ENCODE measurements at places on chromosomes 7 and 10.

GRCh38 chr7:67484244-67484751, 487.7 kb downstream of the TYW1 start:
- no peaks in the 10 kb centered on the region for H3K36me3 ChIP-seq
- DNase-seq: no peak
- no peak overlapping the region for H3K4me3 ChIP-seq
- H3K27ac ChIP-seq: no peak overlapping the region

DNA sequence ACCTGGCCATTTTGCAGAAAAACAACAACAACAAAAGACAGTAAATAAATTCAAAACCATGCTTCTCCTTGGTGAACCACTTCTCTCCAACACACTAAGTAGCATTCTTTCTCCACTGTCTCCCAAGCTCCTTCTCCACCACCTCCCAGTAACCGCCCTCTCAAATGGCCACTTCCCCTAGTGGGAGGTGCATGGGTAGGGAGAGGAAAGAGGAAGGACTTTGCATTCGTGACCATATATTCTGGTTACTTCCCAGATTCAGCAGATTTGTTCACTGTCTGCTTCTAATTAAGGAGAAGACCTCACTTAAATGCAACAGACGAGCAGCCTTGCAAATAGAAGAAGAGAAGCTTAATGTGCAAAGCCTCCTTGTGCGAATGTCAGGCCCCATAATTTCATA, 166.8 kb downstream of the SORCS1 start:
- H3K36me3 ChIP-seq: no peaks in the 10 kb centered on the region
- no peak overlapping the region for H3K4me3 ChIP-seq

DNA sequence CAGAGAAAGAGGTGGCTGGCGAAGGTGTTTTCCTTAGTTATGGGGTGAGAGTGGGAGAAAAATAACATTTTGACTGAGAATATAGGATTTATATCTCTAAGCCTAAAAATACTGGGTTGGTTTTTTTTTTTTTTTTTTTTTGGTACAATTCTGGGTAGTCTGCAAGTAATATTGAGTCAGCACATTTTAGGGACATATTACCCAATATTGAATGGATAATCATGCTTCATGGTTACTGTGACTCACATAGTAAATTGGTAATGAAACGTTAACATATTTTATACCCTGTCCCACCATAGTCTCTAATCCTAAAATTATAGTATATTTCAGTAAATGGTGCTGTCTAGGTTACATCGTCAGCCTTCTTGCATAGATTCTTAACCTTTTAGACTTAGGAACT, 91.4 kb downstream of the TPST1 start:
- H3K36me3 ChIP-seq: no peaks in the 10 kb centered on the region
- no peak overlapping the region for H3K27ac ChIP-seq
- no peak for DNase-seq
- no peak overlapping the region for H3K4me3 ChIP-seq
- H3K27me3 ChIP-seq: no peaks in the 10 kb centered on the region

GRCh38 chr10:47361293-47361692, 13.1 kb downstream of the RBP3 start:
- no peaks in the 10 kb centered on the region for H3K4me1 ChIP-seq
- no peaks in the 10 kb centered on the region for H3K27me3 ChIP-seq
- H3K4me3 ChIP-seq: no peak overlapping the region
- no peak for DNase-seq
- H3K27ac ChIP-seq: no peak overlapping the region
- no peaks in the 10 kb centered on the region for H3K36me3 ChIP-seq

- no peak overlapping the region for H3K27ac ChIP-seq
- H3K36me3 ChIP-seq: no peaks in the 10 kb centered on the region
- no peak for DNase-seq
- H3K27me3 ChIP-seq: no peaks in the 10 kb centered on the region
- H3K4me1 ChIP-seq: peaks cover 40% of the 10 kb centered on the region
Measured at GRCh38 chr7:47473499-47474210, 108.3 kb downstream of the TNS3 start.

- H3K27me3 ChIP-seq: no peaks in the 10 kb centered on the region
- no peak for DNase-seq
- no peak overlapping the region for H3K27ac ChIP-seq
- H3K4me3 ChIP-seq: no peak overlapping the region
- H3K4me1 ChIP-seq: no peaks in the 10 kb centered on the region
Measured at GRCh38 chr7:71976645-71977044, 435.5 kb downstream of the CALN1 start.

- no peak for DNase-seq
- no peak overlapping the region for H3K27ac ChIP-seq
Measured at GRCh38 chr10:110847374-110847773, 24.4 kb upstream of the PDCD4 start.

- no peak overlapping the region for H3K4me3 ChIP-seq
- no peaks in the 10 kb centered on the region for H3K27me3 ChIP-seq
- H3K27ac ChIP-seq: no peak overlapping the region
- no peaks in the 10 kb centered on the region for H3K36me3 ChIP-seq
- DNase-seq: no peak
Measured at GRCh38 chr7:112869111-112869774, 79.0 kb upstream of the TMEM168 start.

DNA sequence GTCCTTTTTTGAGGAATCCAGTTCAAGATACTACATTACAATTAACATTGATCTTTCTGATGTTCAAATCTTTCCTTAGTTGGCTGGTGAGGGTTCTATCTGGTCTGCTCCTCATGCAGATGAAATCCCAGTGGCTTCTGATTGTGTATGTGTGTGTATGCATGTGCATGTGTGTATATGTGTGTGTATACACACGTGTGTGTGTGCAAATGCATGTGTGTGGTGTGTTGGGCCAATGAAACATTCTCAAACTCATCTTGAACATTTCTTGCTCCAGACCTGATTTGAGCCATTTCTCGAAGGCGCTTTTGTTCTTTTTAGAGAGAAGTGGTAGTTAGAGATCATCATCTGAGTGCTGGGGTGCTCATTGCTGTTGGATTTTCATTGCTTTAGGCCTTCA, 113.9 kb downstream of the GLRX3 start:
- no peaks in the 10 kb centered on the region for H3K36me3 ChIP-seq
- no peaks in the 10 kb centered on the region for H3K27me3 ChIP-seq
- DNase-seq: no peak
- H3K4me3 ChIP-seq: no peak overlapping the region

GRCh38 chr7:109121599-109122300, 552.1 kb downstream of the DNAJB9 start:
- no peaks in the 10 kb centered on the region for H3K4me1 ChIP-seq
- no peak overlapping the region for H3K27ac ChIP-seq
- no peak for DNase-seq
- H3K4me3 ChIP-seq: no peak overlapping the region
- no peaks in the 10 kb centered on the region for H3K27me3 ChIP-seq

GRCh38 chr7:107996072-107996882, 6.7 kb downstream of the LAMB1 start:
- H3K27me3 ChIP-seq: peaks cover 3% of the 10 kb centered on the region
- H3K4me1 ChIP-seq: peaks cover 17% of the 10 kb centered on the region
- peaks cover 8% of the 10 kb centered on the region for H3K36me3 ChIP-seq

DNA sequence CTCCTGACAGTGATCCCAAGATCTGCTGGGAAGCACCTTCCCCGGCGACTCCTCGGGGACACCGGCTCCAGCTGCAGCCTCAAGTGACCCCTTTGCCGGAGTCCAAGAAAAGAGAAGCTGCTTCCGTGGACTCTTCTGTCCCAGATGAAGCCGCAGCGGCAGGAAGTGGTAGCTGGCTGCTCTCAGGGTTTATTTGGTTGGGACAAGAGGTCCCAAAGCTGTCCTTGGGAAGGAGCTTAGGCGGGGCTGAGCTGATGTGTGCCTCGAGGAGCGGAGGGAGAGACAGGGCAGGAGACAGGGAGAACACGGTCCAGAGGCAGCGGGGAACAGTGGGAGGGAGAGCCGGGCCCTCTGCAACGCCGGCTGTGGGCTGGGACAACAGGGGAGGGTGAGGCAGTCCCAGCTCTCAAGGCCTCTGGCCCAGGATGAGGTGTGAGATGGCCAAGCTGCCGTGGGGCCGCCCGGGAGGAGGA, 13.1 kb upstream of the FAM20C start:
- DNase-seq: no peak
- peak overlapping the region; percentile 6 for H3K27ac ChIP-seq

GRCh38 chr7:138853448-138853847, 55.5 kb upstream of the ATP6V0A4 start:
- no peaks in the 10 kb centered on the region for H3K27me3 ChIP-seq
- H3K4me1 ChIP-seq: no peaks in the 10 kb centered on the region
- H3K27ac ChIP-seq: no peak overlapping the region
- no peak for DNase-seq
- H3K4me3 ChIP-seq: no peak overlapping the region

DNA sequence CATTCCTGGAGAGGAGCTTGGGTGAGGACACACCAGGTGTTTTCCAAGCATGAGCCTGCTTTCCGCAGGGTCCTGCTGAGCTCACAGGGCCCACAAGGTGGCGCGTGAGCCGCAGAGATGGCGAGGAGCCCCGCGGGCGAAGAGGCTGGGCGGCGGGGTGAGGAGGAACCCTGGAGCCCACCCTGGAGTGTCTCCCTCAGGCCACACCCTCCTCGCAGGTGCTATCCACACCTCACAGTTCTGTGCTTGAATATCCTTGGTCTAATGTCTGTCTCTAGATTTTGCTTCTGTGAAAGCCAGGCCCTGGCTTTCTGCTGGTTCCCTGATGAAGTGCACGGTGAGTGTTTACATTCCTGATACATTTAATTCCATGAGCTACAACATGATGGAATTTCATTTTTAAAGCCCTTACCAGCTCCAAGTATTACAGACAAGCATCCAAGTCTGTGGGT, 433.6 kb downstream of the ACTR3B start:
- H3K36me3 ChIP-seq: no peaks in the 10 kb centered on the region
- no peaks in the 10 kb centered on the region for H3K27me3 ChIP-seq
- peak overlapping the region; percentile 31 for H3K4me3 ChIP-seq
- DNase-seq: peak; percentile 75

- H3K36me3 ChIP-seq: no peaks in the 10 kb centered on the region
- no peak overlapping the region for H3K27ac ChIP-seq
- H3K27me3 ChIP-seq: no peaks in the 10 kb centered on the region
- H3K4me1 ChIP-seq: no peaks in the 10 kb centered on the region
- no peak for DNase-seq
Measured at GRCh38 chr7:39909526-39909925, 40.5 kb upstream of the CDK13 start.

- no peaks in the 10 kb centered on the region for H3K36me3 ChIP-seq
- H3K4me3 ChIP-seq: no peak overlapping the region
- H3K27ac ChIP-seq: no peak overlapping the region
- no peaks in the 10 kb centered on the region for H3K4me1 ChIP-seq
Measured at GRCh38 chr7:77940647-77941046, 142.1 kb downstream of the PHTF2 start.

- no peaks in the 10 kb centered on the region for H3K36me3 ChIP-seq
- H3K27ac ChIP-seq: no peak overlapping the region
- no peak overlapping the region for H3K4me3 ChIP-seq
- no peaks in the 10 kb centered on the region for H3K4me1 ChIP-seq
- H3K27me3 ChIP-seq: no peaks in the 10 kb centered on the region
Measured at GRCh38 chr10:56715262-56715661, 354.2 kb upstream of the ZWINT start.

DNA sequence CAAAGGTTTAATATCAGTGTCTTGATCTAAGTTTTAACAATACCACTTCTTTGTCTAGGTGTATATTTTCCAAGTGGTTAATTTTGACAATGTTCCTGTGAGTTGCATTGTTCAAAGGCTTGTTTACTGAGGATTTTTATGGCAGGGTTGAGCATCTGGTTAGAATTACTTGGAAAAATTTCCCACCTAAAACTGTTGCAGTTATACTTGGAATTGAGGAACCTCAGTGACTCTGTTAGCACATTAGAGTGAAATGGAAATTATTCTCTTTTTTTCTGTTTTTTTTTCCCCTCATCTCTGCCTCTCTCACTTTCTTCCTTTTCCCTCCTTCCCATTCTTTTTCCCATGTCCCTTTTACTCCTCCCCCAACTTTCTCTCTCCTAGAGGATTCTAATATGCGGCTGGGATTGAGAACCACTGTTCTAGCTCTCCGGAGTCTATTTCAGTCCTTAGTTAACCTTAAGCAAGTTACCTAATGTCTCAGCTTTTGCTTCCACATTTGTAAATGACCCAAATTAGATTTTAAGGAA, 107.0 kb downstream of the PODXL start:
- DNase-seq: no peak
- peaks cover 29% of the 10 kb centered on the region for H3K36me3 ChIP-seq
- no peak overlapping the region for H3K4me3 ChIP-seq
- H3K27ac ChIP-seq: no peak overlapping the region
- no peaks in the 10 kb centered on the region for H3K4me1 ChIP-seq

Measured in upper lobe of right lung (tissue), 1 donor.